Activated naive CD8-positive, alpha-beta T cell treated with anti-CD3 and anti-CD28 coated beads, Interleukin-2, amount 50 U/mL, for 24 hours (primary cell): ENCODE measurements at places on chromosomes 1 and 21.

GRCh38 chr1:11730429-11730891 lies 5.5 kb upstream of the AGTRAP start:
- DNase-seq = peak; percentile 35

- no peak for DNase-seq
These were observed 179.9 kb upstream of the ZNF644 start for GRCh38 chr1:91201694-91202093.

- no peak for DNase-seq
These were observed 84.9 kb upstream of the ARHGEF16 start for GRCh38 chr1:3369446-3370076.

DNA sequence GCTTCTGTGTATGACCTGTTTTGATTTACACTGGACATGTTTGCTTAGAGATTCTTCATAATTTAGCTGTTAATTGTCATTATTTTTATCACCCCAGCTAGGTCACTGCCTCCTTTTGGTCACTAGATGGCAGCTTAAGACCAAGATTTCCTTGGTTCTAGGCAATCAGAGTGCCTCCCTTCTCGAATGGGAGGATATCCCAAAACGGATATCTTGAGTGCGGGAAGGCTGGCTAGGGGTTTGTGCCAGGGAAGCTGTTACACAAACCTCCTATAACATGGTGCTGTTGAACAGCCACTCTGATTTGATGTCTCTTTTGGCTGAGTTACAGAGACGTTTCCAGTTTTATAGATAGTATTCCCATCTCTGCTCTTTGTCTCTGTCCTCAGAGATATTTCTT lies 283.5 kb downstream of the S1PR1 start:
- no peak for DNase-seq

GRCh38 chr1:236922190-236922589 lies 82.1 kb downstream of the MT1HL1 start:
- no peak for DNase-seq

DNA sequence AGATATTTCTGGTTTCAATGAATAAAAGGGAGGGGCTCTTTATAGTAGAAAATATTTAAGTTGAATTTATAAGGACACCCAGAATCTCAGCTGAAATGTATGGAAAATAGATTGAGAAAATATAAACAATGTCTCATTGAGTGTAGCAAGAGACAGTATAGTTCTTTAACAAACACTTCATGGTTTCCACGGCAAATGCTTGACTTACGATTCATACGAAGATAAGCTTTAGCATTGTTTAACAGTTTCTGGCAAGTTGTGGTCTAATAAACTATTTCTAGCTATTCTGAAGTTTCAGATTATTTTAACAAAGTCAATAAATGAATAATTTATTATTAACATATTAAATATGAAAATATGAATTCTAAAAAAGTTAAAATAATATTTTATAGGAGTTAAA lies 1419.4 kb downstream of the KCNT2 start:
- no peak for DNase-seq

DNA sequence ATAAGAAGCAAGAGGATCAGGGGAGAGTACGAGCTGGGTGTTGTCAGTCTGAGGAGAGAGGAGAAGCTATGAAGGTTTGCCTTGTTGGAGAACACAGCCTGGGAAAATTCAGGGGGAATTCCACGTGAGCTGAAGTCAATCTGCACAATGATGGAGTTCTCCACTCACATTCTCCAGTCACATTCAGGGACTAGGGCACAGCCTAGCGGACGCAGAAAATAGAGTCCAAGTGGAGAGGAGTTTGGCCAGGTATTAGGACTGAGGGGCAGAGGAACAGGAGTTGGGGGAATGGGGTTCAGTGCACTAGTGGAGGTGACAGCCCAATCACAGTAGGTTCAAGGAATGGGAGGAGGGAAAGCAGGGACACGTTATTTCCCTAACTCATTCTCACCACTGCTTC lies 124.0 kb downstream of the KCNH1 start:
- no peak for DNase-seq

GRCh38 chr1:2050793-2051682 lies 827 bp downstream of the PRKCZ start:
- peak; percentile 25 for DNase-seq

GRCh38 chr1:221316491-221317056 lies 425.3 kb downstream of the DUSP10 start:
- no peak for DNase-seq

DNA sequence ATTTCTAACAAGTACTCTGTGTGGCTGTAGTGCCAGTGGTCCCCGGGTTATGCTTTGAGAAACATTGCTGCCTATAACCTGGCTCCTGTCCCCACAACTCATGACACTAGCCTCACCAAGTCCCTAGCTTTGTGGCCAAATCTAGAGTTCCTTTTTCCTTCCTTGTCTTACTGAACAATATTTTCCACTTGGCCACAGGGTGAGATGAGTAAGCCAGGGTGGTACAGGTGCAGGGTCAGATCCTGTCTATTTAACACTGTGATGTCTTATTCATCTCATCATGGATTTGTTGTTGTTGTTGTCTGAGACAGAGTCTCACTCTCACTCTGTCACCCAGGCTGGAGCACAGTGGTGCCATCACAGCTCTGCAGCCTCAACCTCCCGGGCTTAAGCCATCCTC lies 18.6 kb downstream of the ARMH1 start:
- DNase-seq = no peak

DNA sequence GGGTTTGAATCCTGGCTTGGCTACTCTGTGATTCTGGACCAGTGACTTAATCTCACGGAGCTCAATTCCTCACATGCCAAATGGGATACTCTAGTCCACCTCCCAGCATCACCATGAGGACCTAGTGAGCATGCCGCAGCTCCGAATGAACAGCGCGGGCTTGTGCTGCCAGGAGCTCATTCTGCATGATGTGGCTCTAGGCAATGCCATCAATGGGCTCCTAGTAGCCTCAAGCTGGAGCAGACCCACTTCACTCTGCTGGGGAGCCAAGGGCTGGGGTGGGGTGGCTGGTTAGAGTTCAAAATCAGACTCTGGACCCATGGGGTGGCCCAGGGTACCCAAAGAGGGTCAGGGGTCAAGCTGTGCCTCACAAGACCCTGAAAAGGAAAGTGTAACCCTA lies 41.5 kb downstream of the CDK18 start:
- DNase-seq = no peak

DNA sequence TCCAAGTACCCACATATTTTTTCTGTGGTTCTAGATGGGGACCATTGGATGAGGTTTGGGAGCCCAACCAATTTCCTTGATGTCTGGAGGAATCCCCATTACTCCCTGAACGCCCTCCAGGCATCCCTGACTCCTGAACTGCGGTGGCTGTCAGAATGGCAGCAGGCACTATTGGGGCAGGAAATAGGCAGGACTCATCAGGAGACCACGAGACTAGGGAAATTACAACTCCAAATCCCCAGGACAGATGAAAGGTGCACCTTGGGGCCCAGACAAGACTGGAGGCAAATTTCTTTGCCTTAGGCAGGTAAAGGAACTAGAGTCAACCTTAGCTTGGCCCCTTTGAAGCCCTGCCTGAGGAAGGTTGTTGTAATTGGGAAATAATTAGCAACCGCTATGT lies 1.1 kb downstream of the CGN start:
- DNase-seq = no peak

- DNase-seq = no peak
These were observed 3.0 kb upstream of the RGS8 start for GRCh38 chr1:182687361-182687760.

GRCh38 chr1:107943694-107944093 lies 21.3 kb downstream of the VAV3 start:
- no peak for DNase-seq

DNA sequence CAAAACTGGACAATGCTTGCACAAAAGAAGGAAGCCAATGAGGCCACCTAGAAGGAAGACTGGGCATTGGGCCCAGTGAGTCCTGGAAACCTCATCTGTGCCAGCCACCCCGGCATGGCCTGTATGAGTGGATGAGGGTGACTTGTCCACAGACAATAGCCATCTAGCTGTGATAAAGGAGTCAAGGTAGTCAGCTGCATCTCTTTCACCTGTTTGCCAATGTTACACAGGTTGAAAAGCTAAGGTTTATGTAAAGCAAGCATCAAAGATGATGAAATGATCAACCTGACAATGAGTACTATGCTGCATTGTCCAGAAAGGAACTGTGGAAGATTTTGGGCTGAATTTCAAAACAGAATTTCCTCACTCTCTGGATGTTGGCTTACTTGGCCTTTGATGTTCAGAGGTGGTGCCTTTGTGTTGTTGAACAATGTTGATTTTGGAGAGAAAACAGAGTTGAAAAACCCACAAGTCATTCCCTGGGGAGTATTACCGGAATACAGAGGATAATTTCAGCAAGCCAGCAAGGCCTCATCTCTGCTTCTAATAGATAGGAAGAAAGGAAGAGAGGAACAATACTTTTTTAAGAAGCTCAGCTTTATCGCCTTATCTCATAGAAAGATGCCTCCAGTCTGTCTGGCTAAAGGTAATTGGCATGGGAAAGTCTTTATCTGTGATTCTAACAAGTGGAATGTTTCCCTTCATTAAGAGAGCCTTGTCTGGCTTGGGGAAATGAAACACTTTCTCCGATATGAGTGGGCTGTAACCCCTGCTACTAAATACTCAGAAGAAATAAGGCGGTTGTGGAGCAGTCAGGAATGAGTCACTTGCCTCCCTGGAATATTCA lies 11.4 kb upstream of the SELE start:
- no peak for DNase-seq

DNA sequence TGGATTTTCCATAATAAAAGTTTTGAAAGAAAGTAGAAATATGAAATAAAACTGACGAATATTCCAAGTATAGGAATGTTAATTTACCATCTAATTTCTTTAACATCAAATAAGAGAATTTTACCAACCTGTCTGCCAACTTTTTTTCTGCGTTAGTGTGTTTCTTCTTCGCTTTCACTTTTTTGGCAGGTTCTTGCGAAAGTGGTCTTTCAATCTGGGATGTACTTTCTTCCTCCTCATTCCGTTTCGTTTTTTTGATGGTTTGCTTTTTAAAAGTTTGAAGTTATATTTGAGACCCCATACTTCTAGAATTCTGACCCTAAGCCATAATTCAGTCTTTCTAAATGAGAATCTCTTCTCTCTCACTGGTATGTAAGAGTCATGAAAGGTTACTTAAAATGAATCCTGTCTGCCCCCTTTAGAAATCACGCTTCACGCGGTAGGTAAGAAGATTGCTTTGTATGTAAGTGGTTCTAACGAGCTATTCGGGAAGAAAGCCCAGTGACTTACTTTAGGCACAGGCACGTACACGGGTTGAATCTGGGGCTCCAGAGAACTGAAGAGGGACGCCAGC lies 580 bp downstream of the RBM34 start:
- no peak for DNase-seq

GRCh38 chr1:20405893-20406604 lies 80.0 kb downstream of the CAMK2N1 start:
- no peak for DNase-seq

GRCh38 chr1:13487143-13487868 lies 26.5 kb downstream of the LRRC38 start:
- no peak for DNase-seq

DNA sequence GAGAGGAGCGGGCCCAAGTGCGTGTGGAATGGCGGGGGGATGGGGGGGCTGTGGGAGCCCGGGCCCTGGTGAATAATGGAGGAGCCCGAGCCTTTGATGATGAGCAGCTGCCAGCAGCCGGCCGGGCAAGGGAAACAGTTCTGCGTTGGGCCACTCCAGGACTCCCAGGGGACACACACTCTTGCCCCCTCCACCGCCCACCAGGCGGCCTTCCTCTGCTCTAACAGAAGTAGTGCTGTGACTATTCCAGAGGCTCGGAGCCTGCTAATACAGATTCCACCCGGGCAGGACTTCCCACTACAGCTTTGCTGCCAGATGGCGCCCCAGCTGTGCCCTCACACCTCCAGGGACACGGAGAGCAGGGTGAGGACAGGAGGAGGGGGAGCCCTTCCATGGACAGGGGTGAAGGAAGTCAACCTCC lies 48.2 kb upstream of the LRP8 start:
- no peak for DNase-seq

DNA sequence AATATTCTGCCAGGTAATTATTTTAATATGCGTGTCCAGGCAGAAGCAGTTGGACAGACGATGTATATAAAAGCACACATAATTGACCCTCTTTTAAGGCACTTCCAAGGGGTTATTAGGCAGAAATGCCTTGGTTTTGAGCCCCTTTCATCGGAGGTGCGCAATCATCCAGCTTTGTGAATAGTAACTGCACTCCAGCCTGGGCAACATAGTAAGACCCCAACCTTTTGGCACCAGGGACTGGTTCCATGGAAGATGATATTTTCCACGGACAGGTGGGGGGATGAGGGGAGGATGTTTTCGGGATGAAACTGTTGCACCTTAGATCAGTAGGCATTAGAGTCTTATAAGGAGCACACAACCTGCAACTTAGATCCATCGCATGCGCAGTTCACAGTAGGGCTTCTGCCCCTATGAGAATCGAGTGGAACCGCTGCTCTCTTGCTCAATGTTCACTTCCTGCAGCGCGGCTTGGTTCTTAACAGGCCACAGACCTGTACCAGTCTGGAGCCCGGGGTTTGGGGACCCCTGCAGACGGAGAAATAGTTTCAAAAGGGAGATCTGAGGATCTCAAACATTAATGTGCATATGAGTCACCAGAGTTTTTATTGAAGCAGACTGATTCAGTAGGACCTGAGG lies 1.8 kb upstream of the MCOLN2 start:
- DNase-seq = peak; percentile 36

DNA sequence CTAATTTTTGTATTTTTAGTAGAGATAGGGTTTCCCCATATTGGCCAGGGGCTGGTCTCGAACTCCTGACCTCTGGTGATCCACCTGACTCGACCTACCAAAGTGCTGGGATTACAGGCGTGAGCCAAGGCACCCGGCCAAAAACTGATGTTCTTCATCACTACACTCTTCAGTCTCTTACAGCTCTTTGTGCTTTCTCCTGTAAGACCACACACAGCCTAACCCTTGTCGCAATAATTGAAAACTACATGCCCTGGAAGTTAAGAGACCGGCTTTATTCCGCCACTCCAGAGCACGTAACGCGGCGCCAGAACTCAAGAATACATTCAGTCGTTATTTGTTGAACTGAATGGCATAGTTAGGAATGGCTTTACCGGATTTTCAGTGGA lies 552 bp downstream of the GPATCH4 start:
- DNase-seq = peak; percentile 28

GRCh38 chr1:214287884-214288283 lies 6.9 kb downstream of the SMYD2 start:
- no peak for DNase-seq

DNA sequence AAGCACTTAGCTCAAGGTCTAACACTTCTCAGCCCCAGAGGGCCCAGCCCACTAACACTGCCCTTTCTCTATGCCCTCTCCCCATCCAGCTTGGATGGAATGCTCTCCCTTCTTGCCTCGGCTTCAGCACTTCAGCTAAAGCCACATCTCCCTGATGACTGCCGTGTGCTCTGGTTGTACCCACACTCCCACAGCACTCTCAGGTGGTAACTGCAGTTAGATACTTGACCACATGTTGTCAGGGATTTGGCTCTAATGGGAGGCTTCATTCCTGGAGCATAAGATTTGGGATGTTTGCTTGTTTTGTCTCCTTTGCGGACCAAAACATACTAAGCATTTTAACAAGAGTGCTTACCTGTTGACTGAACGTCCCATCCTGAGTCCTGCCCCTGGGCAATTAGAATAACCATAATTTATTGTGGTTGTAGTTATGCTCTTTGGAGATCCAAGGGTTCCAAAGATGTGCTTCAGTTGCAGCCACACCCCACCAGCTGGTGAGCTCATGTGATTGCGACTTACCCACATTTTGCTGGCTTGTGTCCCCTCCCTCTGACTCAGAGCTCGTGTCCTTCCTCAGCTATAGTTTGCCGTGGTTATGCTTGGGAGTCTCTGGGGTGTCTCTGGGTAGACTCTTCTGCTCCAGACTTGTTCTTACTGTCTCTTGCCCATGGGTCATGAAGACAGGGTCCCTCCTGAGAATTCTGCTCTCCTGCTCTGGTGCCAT lies 7.7 kb upstream of the SLC26A9 start:
- DNase-seq = no peak
